ENCODE measurements at places on chromosomes 1 and 21. TPM values are rescaled to one million over a fixed set of nuclear protein-coding genes. Genes with fewer than 3 reads are reported as not detected.

The COL16A1 gene
- 0.10 TPM for total RNA-seq

The VASH2 gene
- total RNA-seq, result 0.10 TPM

The TEDDM1 gene
- total RNA-seq, result not detected

The LCE3D gene
- total RNA-seq, result not detected

The CD164L2 gene
- total RNA-seq, result not detected

The GLIS1 gene
- not detected for total RNA-seq

The S100A6 gene
- total RNA-seq, result 283 TPM

The LEPR gene
- 5.2 TPM for total RNA-seq

The ATG4C gene
- 6.4 TPM for total RNA-seq

The RGS16 gene
- 4.3 TPM for total RNA-seq

The OPTC gene
- not detected for total RNA-seq

The HIVEP3 gene
- total RNA-seq, result 3.9 TPM

The IFI44L gene
- 29.3 TPM for total RNA-seq

The FNDC10 gene
- 1.2 TPM for total RNA-seq

The KAZN gene
- total RNA-seq, result 0.31 TPM

The KCNK2 gene
- 0.10 TPM for total RNA-seq

The SEMA4A gene
- 30.4 TPM for total RNA-seq

The C1orf53 gene
- total RNA-seq, result not detected

The CFAP126 gene
- not detected for total RNA-seq

The AMY1A gene
- total RNA-seq, result not detected

The CLCNKB gene
- not detected for total RNA-seq

The RYR2 gene
- total RNA-seq, result 0.21 TPM

The HNRNPU gene
- total RNA-seq, result 436 TPM

The DHRS3 gene
- total RNA-seq, result 80.4 TPM

The RXRG gene
- not detected for total RNA-seq

The TCEA3 gene
- total RNA-seq, result 19.2 TPM

The RHOU gene
- total RNA-seq, result 15.3 TPM

The CRNN gene
- not detected for total RNA-seq

The AADACL4 gene
- total RNA-seq, result not detected

The YARS1 gene
- 88.7 TPM for total RNA-seq

The OR2AK2 gene
- total RNA-seq, result 0.10 TPM

The PLA2G2C gene
- under 0.01 TPM for total RNA-seq

The SPATA1 gene
- 0.73 TPM for total RNA-seq

The MROH9 gene
- total RNA-seq, result under 0.01 TPM

The NCMAP gene
- 0.10 TPM for total RNA-seq

The LRRC71 gene
- total RNA-seq, result not detected

The KCNJ9 gene
- not detected for total RNA-seq

The KLHDC9 gene
- total RNA-seq, result not detected

The PDZK1IP1 gene
- 3.6 TPM for total RNA-seq

The PGLYRP3 gene
- total RNA-seq, result not detected

The CADM3 gene
- 0.10 TPM for total RNA-seq

The FAM78B gene
- total RNA-seq, result 0.10 TPM

The DIO1 gene
- total RNA-seq, result 0.21 TPM

The GBP1 gene
- total RNA-seq, result 46.3 TPM

The CELA3A gene
- not detected for total RNA-seq

The SPRR1A gene
- total RNA-seq, result not detected
